ENCODE measurements at places on chromosomes 2 and 18.

DNA sequence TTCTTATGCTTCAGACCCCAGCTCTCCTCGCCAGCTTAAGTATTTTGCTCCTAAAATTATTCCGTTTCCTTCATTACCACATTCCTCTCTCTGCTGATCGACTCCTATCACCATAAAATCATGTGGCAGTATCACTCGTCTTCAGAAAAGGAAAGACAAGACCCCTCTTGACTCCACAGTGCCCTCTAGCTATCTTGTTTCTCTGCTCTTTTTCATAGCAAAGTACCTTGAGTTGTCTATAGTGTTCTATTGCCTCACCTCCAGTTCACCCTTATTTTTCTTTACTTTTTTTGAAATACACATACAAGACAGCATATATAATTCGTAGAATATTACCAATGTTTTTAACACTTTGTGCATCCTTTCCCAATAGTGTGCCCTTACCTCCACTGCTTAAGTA is 273.2 kb upstream of the SIX3 start:
- no peak for DNase-seq

DNA sequence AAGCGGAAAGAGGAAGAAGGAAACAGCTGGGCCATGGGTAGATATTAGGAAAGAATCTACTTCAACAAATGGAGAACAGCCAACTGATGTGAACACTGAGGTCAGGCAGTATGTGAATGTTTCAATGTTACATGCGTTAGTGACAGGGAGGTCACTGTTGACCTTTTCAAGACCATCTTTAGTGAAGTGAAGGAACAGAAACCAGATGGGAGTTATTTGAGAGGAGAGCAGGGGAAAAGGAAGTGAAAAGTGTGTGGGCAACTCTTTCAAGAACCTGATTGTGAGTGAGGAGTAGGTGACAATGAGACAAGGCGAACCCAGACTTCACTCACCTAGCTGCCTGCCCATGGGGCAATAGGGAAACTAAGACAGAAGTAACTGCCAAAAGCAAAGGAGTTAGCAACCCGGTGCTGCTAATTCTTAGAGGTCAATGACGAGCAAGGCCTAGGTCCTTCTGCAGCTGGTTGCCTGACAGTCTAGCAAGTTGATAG is 67.0 kb downstream of the SP3 start:
- no peak for DNase-seq

- no peak for DNase-seq
Measured at GRCh38 chr2:133642791-133643191, 74.5 kb upstream of the NCKAP5 start.

GRCh38 chr18:49626842-49627467 is 65.1 kb downstream of the LIPG start:
- DNase-seq = no peak

GRCh38 chr2:28300485-28301341 is 91.9 kb upstream of the FOSL2 start:
- DNase-seq = no peak

DNA sequence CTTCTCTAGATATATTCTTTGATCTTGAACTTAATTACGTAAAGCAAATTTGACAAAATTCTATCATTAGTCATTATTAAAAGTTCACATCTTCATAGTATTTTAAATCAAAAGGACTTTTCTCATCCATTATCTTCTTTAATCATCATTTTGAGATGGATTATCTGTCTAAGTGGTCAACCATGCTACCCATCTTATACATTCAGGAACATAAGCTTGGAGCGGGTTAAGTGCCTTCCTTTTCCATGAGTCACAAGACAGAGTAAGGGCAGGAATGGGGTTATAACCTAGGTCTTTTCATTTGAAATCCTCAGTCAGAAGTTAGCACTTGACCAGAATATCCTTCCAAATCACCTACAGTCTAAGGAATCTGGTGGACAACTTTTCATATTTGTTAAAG is 297.1 kb downstream of the TCF4 start:
- no peak for DNase-seq

DNA sequence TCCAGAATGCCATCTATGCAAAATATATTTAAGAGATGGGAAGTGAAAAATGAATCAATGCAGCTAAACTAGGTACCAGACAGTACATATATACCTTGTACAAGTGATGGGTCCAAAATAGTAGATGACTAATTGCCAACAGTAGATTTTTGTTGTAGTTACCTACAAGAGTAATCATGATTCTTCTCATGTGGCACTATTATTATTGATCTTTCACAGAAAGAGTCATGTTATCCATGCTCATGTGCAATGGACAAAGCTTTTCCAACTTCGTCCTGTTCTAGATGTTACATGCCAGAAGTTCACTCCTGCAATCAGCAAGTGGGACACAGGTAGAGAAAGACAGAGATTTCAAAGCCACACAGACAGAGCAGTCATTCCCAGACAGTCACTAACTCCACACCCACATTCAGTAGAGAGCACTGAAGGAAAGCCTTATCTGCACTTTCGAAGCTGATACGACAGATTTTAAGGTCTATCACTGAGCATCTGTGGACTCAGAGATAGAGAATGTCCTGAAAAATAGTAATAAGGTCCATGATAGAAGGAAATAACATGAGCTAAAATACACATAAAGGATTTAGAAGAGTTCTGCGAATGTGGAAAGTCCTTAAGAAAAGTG is 101.6 kb upstream of the ITPRID2 start:
- DNase-seq = no peak

DNA sequence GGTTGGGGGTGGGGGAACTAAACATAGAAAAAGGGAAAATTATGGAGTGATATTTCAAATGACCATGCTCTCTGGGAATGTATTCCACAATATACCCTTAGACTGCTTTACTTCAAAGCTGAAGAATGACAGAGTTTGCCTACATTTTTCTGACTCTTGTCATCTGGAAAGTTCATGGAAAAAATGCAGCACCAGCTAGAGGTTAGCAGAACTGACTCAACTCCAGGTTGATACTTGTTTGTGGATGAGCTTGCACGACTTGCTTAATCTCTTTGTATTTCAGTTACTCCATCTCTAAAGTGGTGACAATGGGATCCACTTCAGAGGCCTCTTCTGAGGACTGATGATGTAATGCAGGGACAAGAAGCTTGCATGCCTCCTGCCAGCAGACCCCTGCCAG is 824.0 kb upstream of the ID2 start:
- DNase-seq = peak; percentile 41

DNA sequence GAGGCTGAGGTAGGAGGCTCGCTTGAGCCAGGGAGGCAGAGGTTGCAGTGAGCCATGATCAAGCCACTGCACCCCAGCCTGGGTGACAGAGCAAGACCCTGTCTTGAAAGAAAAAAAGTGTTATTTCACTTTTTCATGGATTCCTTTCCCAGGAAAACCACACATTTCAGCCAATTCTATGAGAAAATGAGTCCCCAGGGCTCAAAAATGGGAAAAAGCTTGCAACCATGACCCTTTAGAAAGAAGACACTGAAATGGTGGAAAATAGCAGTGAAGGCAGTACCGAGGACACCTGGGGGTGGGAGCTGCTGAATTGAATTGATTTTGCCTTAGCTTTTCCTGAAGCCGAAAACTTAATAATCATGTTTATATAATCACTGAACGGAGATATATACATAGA is 284.2 kb upstream of the HDAC4 start:
- no peak for DNase-seq

DNA sequence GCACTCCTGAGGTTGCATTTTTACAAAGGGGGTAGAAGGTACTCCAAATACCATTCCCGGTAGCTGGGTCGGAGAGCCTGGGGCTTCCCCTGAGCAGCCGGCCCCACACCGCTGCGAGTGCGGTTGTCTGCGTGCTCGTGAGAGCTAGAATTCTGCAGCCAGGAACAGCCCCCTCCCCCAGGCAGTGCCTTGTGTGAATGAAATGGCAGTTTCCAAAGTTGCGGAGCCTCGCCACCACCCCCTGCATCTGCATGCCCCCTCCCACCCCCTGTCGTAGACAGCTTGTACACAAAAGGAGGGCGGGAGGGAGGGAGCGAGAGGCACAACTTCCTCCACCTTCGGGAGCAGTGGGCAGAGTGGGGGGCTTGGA is 1.1 kb downstream of the MYCN start:
- no peak for DNase-seq

- DNase-seq = peak; percentile 65
Measured at GRCh38 chr2:55364189-55365055, 55.2 kb downstream of the CCDC88A start.

DNA sequence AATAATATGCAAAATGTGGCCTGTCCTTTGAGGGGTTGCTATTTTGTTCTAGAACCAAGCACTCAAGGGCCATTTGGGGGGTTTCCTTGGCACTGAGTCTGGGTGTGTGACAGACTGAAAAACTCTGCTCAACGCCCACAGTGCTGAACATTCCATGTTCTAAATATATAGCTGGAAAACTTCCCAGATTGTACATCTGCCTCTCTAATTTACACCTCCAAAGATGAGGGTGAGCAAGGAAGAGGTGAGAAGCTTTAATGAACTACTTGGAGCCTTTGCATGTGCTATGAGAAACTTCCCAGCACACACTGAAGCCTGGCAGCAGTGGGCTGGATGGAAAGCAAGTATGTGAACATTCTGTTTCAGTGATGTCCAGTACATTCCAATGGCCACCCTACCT is 296.7 kb upstream of the KCNH7 start:
- DNase-seq = no peak

- DNase-seq = no peak
Measured at GRCh38 chr2:43131890-43132682, 94.3 kb downstream of the ZFP36L2 start.

DNA sequence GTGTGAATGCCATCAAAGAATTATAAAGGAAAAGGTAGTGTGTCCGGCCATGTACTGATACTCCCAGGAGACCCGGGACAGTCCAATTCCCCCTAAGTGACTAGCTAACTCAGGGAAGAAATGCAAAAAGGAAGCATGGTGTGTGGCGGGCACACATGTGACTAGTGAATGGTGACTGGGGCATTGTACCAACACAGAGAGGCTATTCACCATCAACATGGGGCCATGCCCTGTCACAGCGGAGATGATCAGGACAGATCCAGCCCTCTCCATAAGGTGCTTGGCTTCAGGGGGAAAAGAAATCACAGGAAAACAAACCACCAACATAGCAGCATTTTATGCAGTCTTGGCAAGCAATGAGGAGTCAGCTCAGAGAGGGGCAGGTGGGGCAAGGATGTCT is 34.3 kb downstream of the FAM168B start:
- no peak for DNase-seq

- no peak for DNase-seq
Measured at GRCh38 chr2:8800821-8801220, 36.6 kb downstream of the KIDINS220 start.

- DNase-seq = peak; percentile 26
Measured at GRCh38 chr2:196170213-196170605, 1.2 kb downstream of the STK17B start.

DNA sequence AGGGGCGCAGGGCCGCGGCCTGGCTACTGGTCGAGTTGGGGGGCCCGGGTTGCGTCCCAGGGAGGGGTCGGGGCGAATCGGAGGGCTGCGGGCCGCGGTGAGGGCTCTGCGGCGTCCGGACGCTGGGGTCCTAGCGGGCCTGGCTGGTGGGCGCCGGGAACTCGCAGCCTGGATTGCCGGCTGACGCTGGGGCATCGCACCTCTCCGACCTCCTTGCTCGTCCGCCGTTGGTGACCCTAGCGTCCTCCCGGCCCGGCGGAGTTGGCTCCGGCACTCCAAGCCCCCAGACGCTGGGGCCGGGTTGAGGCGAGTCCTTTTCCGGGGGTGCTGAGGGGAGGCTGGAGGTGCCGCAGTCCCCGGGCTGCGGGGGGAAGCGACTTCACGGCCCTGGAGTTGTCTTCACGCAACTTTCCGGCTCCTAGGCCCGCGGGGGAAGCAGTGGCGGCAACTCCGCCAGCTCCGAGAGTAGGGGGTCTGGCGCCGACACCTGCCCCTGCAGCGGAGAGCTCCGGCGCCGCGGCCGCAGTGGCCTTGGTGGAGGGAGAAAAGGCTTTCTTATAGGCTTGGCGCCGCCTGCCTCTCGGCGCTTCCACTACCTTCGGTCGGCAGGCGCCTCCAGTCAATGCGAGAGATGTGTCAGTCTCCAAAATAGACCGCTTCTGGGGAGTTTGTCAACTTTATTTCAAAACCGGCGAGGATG is 70.3 kb downstream of the HAUS1 start:
- DNase-seq = peak; percentile 32

DNA sequence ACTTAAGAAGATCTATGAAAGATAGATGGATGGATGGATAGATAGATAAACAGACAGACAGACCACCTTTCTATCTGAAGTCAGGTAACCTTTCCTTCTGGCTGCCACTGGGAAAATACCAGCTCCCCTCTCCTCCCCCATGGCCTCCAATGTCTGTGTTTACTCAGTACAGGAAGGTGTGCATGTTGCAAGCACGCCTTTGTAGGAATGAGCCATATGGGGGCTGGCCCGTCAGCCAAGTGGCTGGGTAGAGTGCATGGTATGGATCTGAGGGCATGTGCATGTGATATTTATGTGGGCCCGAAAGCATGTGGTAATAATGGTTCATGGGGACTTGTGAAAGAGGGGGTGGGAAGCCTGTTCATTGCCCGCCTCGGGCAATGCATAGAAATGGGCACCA is 109.2 kb upstream of the FZD7 start:
- DNase-seq = no peak

GRCh38 chr2:222433332-222434173 is 9.2 kb downstream of the SGPP2 start:
- no peak for DNase-seq

DNA sequence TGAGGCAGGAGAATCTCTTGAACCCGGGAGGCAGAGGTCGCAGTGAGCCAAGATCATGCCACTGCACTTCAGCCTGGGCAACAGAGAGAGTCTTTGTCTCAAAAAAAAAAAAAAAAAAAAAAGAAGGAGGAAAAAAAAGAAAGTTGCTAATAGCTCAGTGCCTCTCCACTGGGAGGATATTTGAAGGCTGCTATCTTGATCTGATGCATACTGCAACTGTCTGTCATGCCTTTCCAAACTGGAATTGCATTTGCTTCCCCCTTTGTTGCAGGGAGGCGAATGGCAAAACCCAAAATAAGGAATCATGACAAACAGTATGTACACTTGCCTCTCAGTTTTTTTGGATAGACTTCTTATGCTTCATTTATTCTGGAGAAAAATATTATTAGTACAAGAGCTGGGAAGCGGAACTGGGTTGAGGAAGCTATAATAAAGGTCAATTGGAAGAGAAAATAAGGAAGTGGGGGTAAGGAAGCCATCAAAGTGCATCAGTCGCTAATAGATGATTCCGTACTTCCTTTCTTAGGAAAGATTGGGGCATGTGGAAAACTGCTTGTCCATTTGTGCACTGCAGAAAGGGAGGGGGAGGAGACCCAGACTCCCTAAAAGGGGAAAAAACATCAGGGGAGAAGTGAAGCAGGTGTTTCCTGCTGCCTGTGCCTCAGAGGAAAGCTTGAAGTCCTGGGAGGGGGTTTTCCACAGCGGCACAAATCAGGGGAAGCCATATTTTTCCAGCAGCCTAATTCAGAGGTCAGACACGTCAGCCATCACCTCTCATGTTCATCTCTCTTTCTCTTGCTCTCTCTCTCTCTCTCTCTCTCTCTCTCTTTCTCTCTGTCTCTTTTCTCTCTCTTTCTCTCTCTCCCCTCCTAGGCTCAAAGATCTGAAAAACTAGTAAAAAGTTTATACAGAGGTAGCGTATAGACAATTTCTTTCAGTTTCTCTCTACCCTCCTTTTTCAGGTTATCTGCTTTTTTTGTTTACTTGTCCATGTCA is 301.4 kb upstream of the TNP1 start:
- no peak for DNase-seq

GRCh38 chr18:71352618-71353017 is 1063.8 kb downstream of the SOCS6 start:
- DNase-seq = no peak

Measured in RWPE1 (cell line).